COLO829 (cell line): ENCODE measurements at places on chromosomes 7 and 10.
A peak's percentile ranks its signal among the peaks of the same experiment; 100 is the strongest.

DNA sequence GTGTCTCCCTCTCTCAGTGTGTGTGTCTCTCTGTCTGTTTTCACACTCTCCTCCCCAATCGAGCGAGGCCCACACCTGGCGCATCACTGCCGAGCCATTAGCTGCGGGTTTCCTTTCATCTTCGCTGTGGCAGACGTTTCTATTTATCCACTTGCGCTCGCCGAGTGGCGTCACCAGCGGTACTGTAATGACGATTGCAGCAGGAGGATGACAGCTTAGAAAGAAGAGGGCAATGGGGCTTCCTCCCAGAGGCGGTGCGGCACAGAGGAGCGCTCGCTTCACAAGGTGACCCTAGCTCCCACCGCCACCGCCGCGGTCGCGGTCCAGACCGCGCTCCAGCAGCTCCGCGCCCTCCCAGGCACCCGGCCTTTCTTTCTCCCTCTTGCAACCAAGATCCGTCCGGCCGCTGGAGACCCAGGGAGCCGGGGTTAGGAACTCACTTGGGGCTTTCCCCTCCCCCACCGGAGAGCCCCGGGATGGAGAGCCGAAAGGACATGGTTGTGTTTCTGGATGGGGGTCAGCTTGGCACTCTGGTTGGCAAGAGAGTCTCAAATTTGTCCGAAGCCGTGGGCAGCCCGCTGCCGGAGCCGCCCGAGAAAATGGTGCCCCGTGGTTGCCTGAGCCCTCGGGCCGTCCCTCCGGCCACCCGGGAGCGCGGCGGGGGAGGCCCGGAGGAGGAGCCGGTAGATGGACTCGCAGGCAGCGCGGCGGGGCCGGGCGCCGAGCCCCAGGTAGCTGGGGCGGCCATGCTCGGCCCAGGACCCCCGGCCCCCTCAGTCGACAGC lies at the start of gene EVX1:
Gene EVX1 (plus strand): TSS at position 248 of the 785 bp plus-strand sequence. CDS start 229 bp downstream, at position 477.
- DNase-seq = no peak

DNA sequence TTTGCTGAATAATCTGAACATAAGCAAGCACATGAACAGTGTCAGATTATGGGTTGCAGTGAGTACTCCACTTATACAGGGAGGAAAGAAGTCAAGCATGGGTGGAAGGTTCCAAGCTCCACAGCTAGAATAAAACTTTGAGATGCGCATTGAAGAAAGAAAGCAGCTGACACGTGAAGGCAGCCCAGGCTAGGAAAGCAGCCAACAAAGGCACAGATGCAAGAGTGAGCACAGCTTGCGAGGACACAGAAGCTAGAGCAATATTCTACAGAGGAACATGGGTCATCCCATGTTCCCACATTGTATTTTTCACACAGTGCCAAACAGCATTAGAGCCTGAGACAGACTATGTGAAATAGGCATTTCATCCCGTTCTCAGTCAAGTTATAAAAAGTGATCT lies 194.6 kb upstream of the TBX20 start:
- no peak for DNase-seq

DNA sequence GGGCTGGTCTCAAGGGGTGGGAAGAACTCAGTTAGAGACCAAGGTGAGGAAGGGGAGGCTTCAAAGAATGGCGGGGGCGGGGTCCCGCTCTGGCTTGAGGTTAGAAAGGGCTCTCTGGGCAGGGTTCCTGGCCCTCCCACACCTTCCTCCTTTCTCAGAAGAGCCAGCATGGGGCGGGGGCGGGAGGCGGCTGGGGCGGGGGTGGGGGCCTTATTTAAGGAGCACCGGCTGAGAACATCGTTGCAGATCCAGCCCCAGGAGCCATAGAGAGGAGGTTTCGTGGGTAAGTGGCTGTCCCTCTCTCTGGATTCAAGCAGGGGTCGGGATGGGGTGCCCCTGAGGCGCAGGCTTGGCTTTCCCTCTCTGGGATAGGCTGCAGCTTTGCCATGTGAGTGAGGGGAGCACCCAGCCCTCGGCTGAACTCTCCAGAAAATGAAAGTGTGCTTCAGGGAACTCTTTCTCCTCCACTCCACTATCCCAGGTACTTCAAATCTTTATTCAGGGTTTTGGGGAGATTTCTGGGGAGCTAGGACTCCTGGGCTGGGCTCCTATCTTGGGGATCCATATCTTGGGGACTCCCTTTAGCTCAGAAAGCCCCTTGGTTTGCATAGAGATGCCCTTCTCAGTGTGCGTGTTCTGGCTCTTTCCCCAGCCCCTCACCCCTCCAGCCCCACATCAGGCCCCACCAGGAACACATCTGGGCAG lies 3.3 kb upstream of the CUEDC2 start:
- DNase-seq = no peak

GRCh38 chr10:113005380-113005779 lies 55.3 kb downstream of the TCF7L2 start:
- DNase-seq = no peak

GRCh38 chr7:100642534-100642907 lies 1.2 kb upstream of the TFR2 start:
- no peak for DNase-seq

- DNase-seq = no peak
These were observed 147.1 kb upstream of the GDF10 start for GRCh38 chr10:47152861-47153349.

- DNase-seq = no peak
These were observed 175.4 kb upstream of the AHR start for GRCh38 chr7:17123020-17123419.

DNA sequence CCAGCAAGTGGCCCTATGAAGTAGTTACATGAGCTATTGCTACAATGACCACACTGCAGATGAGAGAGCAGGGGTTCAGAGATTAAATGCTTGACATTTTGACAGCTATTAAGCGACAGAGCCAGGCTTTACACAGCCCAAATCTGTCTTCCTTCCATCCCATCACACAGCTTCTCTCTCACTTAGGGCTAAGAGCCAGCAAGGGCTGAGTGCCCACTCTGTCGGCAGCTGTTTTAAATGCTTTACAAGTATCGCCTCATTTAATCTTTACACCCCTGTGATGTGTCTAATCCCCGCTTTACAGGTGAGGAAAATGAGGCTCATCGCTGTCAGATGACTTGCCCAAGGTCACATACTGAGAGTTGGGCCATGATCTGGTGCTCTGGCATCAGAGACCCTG lies 15.2 kb upstream of the OPALIN start:
- DNase-seq = no peak

DNA sequence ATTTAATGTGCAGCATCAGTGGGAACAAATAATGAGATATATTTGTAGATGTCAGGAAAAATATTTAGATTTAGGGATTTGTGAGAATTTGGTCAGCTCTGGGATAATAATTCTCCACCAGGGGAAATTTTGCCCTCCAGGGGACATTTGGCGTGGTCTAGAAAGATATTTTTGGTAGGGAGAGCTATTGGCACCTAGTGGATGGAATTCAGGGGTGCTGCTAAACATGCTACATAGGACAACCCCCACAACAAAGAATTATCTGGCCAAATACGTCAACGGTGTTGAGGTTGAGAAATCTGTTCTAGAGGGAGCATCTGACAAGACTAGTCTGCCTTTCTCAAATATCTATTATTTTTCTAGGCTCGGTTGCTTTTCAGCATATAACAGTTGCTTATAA lies 2.1 kb downstream of the ADK start:
- DNase-seq = no peak

GRCh38 chr10:79404231-79404609 lies 41.2 kb downstream of the ZCCHC24 start:
- DNase-seq = peak; percentile 25

DNA sequence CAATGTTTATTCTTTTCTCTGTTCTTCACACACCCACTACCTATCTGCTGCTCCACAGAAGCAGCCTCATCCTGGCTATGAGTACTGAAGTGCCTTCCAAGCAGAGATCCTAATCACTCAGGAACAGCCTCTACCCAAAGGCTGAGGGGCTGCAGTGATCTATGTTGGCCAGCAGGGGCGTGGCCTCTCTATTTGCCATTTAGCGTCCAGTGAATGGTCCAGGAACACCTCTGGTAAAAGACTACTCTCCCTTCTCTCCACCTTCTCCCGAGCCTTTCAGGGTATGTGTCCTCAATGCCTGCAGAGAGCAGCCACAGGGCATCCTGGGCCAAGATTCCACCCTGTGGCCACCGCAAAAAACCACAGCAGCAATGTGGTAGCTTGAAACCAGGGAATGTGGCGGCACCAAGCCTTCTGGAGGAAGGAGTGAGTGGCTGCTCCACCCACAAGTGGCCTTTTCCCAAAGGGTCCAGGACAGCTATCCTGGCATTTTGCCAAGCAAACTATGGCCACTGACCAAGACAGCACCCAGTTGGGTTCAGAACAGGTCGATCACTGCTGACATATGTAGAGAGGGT lies 70.9 kb downstream of the SYPL1 start:
- DNase-seq = peak; percentile 85

DNA sequence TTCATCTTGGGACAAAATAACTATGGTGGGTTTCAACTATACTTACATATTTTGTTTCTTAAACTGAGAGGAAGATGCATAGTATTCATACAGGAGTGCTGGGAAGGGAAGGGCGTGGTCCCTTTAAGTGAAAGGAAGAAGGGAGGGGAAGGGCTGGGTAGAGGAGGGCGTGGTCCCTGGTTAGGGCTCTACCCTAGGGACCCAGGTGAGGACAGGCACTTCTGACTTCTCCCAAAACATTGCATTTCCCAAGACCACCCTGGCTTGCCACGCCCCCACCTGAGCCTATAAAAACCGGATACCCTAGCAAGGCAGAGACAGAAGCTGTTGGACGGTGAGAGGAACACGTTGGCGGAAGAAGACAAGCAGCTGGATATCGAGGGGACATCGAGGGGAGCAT lies 157.6 kb upstream of the PLXNA4 start:
- DNase-seq = no peak

- no peak for DNase-seq
These were observed 106.9 kb upstream of the CSTF2T start for GRCh38 chr10:51806079-51806835.

GRCh38 chr10:14749070-14749809 lies 25.5 kb downstream of the FAM107B start:
- peak; percentile 27 for DNase-seq

- DNase-seq = no peak
These were observed 126.1 kb downstream of the ELAPOR2 start for GRCh38 chr7:86933295-86933845.

DNA sequence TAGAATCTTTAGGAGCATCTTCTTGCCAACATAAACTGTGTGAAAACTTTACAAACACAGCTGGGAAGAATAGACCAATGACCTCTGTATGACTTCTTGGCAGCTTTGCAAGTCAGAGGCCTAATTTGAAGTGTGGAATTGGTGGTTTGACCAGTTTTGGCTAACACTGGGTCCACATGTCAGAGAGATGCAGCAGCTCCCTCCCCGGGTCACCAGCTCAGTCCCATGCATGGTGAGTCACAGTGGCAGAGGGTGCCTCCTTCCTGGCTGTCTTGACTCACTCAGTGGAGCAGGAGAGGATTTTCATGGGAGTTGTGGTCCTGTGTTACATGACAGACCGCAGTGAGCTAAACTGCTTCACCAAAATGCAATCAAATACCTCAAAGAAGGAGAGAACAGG lies 8.2 kb upstream of the STARD3NL start:
- DNase-seq = no peak

GRCh38 chr10:118504467-118505205 lies 90.8 kb downstream of the PRLHR start:
- no peak for DNase-seq

GRCh38 chr10:68099736-68100135 lies 9.6 kb upstream of the MYPN start:
- no peak for DNase-seq

DNA sequence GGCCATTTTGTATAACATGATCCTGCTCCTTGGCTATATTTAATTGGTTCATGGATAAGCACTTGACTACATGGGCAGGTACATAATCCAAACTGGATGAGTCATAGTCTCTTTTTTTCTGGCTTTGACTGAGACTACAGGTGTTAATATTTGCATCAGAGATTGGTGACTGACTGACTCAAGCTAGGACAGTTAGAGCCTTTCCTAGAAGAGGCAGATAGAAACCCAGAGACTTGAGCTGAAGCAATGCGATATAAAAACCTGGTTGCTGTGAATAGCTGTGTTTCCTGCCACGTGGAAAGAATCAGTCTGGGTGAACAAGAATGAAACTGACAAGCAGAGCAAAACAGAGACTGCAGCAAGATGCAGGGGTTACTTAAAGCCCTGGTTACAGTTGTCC lies 81.0 kb downstream of the SAMD9 start:
- DNase-seq = no peak

DNA sequence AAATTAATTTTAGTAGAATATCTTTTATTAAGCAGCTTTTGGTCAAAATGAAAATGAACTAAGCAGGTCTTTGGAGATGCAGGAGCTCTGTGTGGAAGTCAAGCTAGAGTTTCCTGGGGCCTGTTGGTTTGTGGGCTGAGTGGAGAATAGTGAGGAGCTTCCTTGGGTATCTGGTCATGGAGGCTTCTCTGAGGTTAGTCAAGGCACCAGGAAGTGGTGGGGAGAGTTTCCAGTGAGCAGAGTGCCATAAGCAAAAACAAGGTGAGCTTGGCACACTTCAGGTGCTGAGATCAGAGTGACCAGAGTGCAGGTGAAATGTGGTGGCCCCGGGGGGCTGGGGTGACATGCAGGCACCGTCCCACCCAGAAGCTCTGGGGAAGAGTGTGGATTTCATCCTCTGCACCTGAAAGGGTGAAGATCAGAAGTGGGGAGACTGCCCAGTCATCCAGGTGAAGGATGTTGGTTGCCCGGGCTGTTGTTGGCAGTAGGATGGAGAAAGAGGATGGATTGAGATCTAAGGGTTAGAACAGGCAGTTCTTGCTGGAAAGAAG lies 77.4 kb downstream of the WDR37 start:
- DNase-seq = no peak

GRCh38 chr10:124717911-124718741 lies 26.1 kb downstream of the FAM53B start:
- no peak for DNase-seq

DNA sequence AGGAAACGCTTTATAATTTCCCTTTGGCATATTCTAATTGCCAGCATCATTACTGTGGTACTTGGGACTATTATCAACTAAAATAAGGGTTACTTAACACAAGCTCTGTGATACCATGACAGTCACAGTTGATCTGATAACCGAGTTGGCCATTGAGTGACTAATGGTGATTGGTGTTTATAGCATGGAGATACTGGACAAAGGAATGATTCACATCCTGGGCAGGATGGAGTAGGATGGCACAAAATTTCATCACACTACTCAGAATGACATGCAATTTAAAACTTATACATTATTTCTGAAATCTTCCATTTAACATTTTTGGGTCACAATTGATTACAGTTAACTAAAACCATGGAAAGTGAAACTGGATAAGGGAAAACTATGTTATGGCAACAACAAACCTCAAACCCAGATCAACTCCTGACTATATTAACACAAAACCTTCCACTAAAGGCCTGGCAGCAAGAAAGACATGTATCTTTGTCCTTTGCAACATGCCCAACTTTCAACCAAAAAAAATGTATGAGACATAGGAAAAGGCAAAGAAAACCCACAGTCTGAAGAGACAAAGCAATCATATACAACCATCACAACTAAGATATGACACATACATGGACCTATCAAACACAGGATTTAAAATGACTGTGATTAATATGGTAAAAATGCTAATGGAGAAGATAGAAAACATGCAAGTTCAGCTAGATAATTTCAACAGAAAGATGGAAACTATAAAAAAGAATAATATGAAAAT lies 208.5 kb upstream of the NRP1 start:
- DNase-seq = no peak

GRCh38 chr10:14507176-14507575 lies 176.5 kb upstream of the FRMD4A start:
- no peak for DNase-seq

- peak; percentile 42 for DNase-seq
These were observed at the start of gene CDK14 for GRCh38 chr7:90595801-90596670. TSS of gene CDK14 (plus strand) at chr7:90596321. CDS start at chr7:90596628, 307 bp downstream.
